ENCODE measurements at places on chromosomes 16 and 17. TPM values are rescaled to one million over a fixed set of nuclear protein-coding genes. Genes with fewer than 3 reads are reported as not detected.

Gene FOXN1
- polyA plus RNA-seq, result not detected

Gene MTMR4
- polyA plus RNA-seq, result 17.0 TPM

Gene SAMD14
- 11.0 TPM for polyA plus RNA-seq

Gene KRT9
- not detected for polyA plus RNA-seq

Gene DHRS7C
- polyA plus RNA-seq, result not detected

Gene TGFB1I1
- 29.7 TPM for polyA plus RNA-seq

Gene C16orf96
- polyA plus RNA-seq, result 0.16 TPM

Gene NOS2
- polyA plus RNA-seq, result 1.0 TPM

Gene ITGAX
- 1.7 TPM for polyA plus RNA-seq

Gene KCNJ2
- polyA plus RNA-seq, result 0.22 TPM

Gene HS3ST3B1
- 0.56 TPM for polyA plus RNA-seq

Gene SSH2
- polyA plus RNA-seq, result 8.1 TPM

Gene MT4
- not detected for polyA plus RNA-seq

Gene PMP22
- 45.6 TPM for polyA plus RNA-seq

Gene TP53TG3D
- 0.48 TPM for polyA plus RNA-seq

Gene TRIM16
- 10.9 TPM for polyA plus RNA-seq

Gene ZNF764
- 5.9 TPM for polyA plus RNA-seq

Gene KREMEN2
- polyA plus RNA-seq, result not detected

Data from adrenal gland (tissue), 19 donors.